ENCODE measurements at places on chromosomes 7 and 10.

- no peak for DNase-seq
Observed at GRCh38 chr7:102012941-102013461, 195.6 kb downstream of the CUX1 start.

GRCh38 chr7:116699722-116700120 lies 27.7 kb downstream of the MET start:
- no peak for DNase-seq

DNA sequence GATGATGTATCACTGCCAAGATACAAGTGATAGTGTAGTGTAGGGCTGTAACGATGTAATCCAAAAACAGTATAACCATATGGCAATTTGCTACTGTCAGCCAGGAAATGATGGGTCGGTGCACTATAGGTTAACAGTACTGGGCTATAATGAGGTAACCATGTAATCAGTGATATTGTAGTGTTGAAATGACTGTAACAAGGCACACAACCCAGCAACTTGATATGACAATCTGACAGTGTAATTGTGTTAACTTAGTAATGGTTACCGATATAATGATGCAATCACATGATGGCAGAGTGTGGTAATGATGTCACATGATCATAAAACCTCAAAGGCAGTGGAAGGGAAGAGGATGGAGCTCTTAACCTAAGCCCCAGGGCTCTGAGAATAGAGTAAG lies 73.8 kb upstream of the SLF2 start:
- DNase-seq: no peak

DNA sequence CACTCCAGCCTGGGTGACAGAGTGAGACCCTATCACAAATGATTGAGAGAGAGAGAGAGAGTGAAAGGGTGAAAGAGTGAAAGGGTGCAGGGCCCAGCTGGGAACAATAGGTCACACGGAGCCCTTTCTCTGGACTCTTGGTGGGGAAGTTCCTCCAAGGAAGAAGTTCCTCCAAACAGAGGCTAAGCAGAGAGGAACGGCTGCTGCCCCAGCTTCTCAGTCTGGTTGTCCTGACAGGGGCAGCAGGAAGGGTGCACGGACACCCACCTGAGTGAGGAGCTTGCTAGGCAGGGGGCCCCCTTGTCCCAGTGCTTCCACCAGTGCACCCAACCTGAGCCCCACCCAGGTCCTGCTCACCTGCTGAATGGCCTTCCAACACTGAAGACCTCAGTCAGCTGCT lies 38.8 kb upstream of the MYL10 start:
- no peak for DNase-seq

- DNase-seq: no peak
Observed at GRCh38 chr10:9944690-9945089, 1073.0 kb upstream of the CELF2 start.

GRCh38 chr10:51250278-51250920 lies 176.1 kb downstream of the PRKG1 start:
- DNase-seq: no peak

DNA sequence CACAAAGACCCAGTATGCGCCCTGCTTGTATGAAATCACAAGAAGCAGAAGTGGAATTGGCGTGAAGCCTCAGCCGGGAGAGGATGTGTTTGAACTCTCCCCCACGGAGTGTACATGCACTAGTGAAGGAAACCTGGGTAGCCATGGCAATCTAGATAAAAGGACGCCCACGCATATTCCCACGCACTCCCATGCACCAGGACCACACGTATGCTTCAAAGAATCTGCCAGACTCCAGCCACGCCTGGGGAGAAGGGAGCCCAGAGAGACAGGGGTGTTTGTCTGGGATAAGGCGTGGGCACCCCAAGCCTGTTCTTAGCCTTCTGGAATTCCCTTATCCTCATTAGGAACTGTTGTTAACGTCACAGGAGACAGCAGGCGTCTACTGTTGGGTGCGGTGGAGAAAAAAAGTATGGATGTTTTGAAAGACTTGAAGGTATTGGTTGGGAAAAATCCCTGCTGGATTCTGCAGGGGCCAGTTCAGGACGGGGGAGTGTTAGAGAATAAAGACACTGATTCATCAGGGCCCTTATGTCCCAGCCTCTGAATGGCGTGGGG lies 28.9 kb upstream of the ECHDC3 start:
- DNase-seq: no peak

- DNase-seq: no peak
Observed at GRCh38 chr7:47318395-47319182, 263.3 kb downstream of the TNS3 start.

DNA sequence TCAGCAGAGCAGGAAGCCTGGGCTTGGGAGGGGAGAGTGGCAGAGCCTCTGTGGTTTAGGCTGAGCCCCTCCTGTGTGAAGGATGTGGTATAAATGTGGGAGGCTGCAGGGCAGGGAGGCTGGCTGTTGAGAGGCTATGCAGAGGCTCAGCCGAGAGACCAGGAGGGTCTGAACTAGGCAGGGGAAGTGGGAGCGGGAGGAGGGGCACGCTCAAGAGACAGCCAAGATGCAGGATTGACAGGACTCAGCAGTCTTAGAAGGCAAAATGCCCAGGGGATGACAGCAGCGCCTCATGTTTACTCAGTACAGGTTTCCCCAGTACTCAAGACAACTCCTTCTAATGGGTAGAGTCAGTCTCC lies 24.3 kb downstream of the BTBD16 start:
- no peak for DNase-seq

- DNase-seq: no peak
Observed at GRCh38 chr7:113246738-113247137, 128.4 kb upstream of the SMIM30 start.

DNA sequence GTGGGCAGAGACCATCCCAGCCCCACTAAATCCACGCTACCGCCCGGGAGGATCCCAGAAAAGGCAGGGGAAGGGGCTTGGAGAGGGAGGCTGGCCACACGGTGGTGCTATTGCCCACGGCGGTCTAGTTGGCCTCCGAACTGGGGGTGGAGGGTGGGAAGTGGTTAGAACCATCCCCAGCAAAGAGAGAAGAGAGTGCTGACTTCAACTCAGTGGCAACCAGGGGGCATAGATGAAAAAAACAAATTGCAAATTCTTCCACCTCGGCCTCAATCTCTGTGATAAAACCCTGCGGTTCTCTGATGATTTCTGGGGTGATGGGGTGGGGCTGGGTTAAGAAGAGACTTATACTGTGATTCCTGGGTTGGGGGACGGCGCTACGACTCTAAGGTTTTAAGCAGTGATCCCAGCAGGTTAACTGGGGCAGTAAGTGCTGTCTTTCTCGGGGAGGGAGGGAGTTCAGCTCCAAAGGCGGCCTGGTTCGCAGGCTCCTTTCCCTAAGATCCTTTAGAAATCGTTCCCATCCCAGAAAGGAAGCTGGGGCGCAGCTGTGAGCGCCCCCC lies 154.5 kb upstream of the LYZL2 start:
- DNase-seq: peak; percentile 79

GRCh38 chr7:137996871-137997270 lies 5.0 kb downstream of the CREB3L2 start:
- no peak for DNase-seq

DNA sequence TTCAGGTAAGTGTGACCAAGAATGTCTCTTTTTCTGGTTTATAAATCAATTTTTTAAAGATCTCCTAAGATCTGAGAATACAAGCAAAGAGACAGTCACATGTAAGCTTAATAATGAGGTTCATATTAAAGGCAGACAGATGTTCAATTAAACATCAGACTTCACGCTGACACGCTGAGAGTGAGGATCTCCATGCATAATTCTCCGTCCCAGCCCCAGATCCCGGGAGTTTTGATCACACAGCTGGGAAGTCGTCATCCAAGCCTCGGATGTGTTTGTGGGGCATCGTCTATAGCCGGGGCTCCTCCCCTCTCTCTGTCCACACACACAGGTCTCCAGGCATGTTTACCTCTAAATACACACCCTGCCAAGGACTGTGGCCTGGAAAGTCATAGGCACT lies 223.2 kb downstream of the PTPRN2 start:
- DNase-seq: no peak

GRCh38 chr10:82150123-82150900 lies 275.3 kb downstream of the NRG3 start:
- no peak for DNase-seq

- DNase-seq: no peak
Observed at GRCh38 chr10:124649214-124649613, 95.0 kb downstream of the FAM53B start.

GRCh38 chr7:22702516-22702915 lies 24.5 kb upstream of the IL6 start:
- DNase-seq: no peak

DNA sequence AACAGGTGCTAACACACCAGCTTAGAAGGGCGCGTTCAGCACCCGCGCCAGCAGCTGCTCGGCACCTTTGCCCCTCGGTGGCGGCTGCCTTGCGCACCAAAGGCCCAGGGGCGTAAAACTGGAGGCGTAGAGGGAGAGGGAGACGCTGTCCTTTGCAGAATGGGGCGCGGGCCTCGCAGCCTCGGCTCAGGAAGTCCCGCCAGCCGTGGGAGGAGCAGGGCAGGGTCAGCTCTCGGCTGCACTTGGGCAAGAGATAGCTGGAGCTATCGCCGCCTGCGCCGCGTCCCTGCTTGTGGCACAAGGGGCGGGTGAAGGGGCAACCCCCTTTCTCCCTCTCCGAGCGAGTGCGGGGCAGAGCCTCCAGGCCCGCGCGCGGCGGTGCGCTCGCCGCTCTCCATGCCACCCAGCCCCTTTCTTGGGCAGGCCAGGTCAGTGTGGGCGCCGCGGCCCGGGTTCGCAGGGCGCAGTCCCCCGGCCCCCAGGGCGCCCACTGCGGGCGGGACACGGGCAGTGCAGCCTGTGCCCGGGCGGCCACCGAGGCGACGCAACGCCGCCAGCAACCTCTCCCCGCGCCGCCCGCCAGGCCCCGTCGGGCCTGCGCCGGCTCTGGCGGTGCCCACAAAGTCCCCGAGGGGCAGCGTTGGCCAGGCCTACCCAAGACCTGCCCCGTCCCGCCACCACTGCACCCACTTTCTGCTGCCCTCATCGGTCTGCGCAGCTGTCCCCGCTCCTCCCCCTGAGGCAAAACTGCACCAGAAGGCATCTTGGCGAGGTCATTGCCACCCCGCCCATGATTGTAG lies 4.1 kb downstream of the NEUROD6 start:
- no peak for DNase-seq

GRCh38 chr10:126475074-126475691 lies 86.9 kb upstream of the ADAM12 start:
- no peak for DNase-seq

- no peak for DNase-seq
Observed at GRCh38 chr10:11871466-11871865, 48.3 kb downstream of the PROSER2 start.

- no peak for DNase-seq
Observed at GRCh38 chr7:22386206-22386858, 29.4 kb upstream of the RAPGEF5 start.

DNA sequence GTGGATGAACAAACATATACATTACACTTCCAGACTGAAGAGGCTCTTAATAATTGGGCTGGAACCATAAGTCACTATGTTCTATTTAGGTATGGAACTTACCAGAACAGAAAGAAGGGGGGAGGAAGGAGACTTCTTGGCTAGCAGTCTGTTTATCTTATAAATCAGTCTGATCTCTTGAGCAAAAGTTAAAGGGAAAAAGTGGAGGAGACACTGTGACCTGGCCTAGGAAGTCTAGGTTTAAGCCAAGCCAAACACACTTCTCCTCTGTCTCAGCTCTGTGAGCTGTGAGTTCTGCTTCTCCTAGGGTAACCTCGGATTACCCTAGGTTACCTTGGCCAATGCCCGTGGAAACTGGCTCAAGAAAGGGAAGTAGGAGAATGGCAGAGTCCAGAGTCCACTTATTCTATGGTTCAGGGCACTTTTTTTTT lies 95.2 kb downstream of the PFKFB3 start:
- DNase-seq: no peak

DNA sequence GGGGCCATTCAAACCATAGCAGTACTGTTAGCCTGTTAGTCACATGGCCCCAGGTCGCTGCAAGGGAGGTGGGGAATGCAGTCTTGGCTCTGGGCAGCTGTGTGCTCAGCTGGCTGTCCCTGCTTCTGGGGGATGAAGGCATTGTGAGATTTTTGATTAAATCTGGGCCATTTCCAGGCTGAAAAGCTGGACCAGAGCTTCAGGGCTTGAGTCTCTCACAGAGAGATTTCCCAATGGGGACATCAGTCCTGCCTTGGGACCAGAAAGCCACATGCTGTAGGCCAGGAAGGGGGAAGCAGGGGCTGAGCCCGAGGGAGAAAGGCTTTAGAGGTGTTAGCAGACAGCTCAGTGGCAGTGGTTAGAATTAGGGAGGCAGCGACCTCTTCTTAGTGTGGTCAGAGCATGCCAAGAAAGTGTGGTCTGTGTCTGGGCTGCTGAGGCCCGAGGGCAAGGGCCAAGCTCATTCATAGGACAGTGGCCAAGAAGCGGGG lies 33.6 kb downstream of the PALD1 start:
- DNase-seq: no peak

DNA sequence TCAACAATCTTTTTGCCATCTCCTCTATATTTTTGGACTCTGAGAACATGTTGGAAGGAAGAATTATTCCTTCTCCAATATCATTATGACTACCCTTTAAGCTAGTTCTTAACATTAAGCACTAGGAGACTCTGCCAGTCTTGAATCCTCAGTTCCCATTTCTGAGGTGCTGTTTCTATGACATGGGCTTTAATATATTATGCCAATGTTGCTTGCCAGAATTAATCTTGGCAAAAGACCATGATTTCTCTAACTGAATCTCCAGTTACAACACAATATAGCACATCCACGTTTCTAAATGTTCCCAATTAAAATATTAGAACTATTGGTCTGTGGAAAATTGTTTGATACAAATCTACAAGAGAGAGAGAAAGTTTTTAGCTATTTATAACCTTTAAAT lies 250.0 kb downstream of the HGF start:
- DNase-seq: no peak

DNA sequence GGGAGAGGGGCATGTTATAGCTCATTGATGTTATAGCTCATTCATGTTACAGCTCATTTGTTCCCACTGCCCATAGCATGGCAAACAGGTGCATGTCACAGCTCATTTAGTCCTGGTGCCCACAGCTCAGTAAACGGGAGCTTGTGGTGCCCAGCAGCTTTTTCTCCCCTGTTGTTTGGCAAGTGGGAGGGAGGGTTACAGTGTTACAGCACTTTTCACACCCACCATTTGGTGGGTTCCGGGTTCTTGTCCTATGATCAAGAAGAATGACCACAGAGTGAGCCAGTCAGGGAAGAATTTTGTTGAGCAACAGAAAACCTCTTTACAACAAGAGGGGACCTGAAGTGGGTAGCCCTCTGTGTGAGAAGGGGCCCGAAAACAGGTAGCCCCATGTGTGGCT lies 162.8 kb upstream of the CSTF2T start:
- DNase-seq: no peak

DNA sequence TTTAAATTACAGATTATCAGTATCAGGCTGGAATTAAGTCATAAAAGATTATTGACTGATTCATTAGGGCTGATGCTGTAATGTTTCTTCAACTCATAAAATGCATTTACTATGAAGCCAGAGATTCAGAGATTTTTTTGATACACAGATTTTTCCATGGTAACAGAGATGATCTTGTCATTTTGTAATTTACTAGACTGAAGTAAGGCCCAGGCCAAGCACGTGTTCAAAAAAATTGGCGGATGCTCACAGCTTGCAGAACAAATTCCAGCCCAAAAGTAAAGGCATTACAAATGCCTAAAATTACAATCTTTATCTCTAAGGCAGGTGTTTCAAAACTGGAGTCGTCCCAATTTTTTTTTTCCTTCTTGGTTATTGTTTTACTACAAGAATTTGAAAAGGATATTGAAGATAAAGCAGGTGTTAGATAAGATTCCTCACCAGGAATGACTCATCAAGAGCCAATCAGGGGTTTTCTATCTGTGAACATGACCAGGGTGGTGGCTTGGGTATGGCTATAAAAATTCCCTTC lies 78.4 kb upstream of the MEOX2 start:
- DNase-seq: no peak

Measured in stromal cell of bone marrow (primary cell).